ENCODE measurements at places on chromosomes 16 and 17. TPM values are rescaled to one million over a fixed set of nuclear protein-coding genes. Genes with fewer than 3 reads are reported as not detected.

The LITAF gene
- total RNA-seq = 48.3 TPM

DNA sequence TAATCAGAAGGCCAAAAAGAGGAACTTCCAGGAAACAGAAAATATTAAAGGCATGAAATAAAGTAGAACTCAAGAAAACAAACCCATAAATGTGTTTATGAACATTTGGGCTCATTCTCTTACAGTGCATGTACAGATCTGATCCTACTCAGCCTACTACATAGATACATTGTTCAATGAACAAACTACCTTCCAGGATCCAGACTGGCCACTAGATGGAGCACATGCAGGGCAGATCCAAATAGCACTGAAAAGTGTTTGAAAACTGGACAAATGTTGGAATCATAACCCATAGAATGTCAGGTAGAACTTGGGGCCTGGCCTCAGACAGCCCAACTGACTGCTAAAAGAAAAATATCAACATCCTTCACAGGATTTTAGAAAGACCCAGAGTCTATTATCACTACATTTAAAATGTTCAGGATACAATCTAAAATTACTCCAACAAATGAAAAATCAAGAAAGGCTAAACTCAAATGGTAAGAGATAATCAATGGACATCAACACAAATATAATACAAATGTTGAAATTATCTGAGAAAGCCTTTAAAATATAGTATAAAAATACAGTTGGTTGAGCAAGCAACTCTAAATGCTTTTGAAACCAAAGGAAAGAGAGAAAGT lies 122.4 kb upstream of the NUDT7 start:
- no peak for ATAC-seq

The JPH3 gene
- total RNA-seq = 4.4 TPM

- ATAC-seq = no peak
Observed at GRCh38 chr16:77925531-77925930, 96.8 kb upstream of the CLEC3A start.

DNA sequence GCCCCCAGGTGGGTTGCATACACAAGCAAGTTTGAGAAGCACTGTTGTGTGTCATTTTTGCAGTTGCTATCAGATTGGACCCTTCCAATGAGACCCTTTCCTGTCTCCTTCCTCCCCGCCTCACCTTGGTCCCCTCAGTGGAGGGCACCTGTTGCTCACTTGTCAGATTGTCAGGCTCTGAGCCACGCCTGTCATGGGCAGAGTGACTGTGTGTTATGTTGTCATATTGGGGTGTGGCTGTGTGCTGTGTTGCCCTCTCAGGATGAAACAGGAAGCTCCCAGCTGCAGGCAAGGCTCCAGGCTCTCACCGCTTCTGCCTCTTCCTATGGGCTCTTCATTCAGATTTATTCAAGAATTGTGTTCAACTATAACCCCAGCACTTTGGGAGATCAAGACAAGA lies 302.9 kb downstream of the CPPED1 start:
- ATAC-seq = no peak

GRCh38 chr17:34589120-34589965 lies 10.0 kb downstream of the TMEM132E start:
- no peak for ATAC-seq

DNA sequence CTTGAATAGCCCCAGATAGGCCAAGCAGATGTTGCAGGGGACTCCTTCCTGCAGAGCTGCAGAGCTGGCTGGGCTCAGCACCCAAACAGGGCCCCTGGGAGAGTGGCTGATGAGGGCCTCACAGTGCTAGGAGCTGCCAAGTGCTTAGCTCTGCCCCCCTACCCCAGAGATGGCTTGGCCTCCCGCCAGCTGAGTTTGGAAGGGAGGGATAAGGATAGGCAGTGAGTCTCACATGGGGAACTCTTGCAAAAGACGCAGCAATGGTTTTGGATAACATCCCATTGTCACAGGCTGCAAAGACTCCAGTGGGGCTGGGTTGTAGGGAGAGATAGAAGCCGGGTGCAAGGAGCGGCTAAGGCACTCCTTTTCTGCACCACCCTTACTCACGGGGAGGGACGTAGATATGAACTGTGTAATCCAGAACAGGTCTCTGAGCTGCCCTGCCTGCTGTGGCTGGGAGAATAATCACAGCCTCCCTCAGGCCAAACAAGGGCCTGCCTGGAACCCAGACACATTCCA lies 52.9 kb upstream of the MAF start:
- no peak for ATAC-seq

The DNAH17 gene
- total RNA-seq = not detected

- ATAC-seq = no peak
Observed at GRCh38 chr16:369866-370436, 387 bp downstream of the MRPL28 start.

GRCh38 chr17:35968520-35969054 lies 12.7 kb downstream of the CCL16 start:
- ATAC-seq = no peak

- ATAC-seq = peak; percentile 46
Observed at GRCh38 chr17:79065105-79065670, 9.4 kb upstream of the ENGASE start.

The NACA2 gene
- not detected for total RNA-seq

DNA sequence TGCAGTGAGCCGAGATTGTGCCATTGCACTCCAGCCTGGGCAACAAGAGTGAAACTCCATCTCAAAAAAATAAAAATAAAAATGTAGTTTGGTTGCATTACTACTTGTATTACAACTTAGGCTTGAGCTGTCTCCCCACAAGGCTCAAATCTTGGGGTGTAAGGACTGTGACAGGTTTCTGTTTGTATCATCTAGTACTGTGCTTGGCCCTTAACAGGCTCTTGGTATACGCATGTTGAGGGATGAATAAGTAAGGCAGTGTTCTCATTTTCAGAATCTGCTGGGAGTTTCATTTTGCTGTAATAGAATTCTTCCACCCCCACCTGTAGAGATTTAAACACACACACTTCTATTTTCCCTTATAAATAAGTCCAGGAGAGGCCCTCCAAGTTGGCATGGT lies 289.4 kb upstream of the EEF2KMT start:
- no peak for ATAC-seq

DNA sequence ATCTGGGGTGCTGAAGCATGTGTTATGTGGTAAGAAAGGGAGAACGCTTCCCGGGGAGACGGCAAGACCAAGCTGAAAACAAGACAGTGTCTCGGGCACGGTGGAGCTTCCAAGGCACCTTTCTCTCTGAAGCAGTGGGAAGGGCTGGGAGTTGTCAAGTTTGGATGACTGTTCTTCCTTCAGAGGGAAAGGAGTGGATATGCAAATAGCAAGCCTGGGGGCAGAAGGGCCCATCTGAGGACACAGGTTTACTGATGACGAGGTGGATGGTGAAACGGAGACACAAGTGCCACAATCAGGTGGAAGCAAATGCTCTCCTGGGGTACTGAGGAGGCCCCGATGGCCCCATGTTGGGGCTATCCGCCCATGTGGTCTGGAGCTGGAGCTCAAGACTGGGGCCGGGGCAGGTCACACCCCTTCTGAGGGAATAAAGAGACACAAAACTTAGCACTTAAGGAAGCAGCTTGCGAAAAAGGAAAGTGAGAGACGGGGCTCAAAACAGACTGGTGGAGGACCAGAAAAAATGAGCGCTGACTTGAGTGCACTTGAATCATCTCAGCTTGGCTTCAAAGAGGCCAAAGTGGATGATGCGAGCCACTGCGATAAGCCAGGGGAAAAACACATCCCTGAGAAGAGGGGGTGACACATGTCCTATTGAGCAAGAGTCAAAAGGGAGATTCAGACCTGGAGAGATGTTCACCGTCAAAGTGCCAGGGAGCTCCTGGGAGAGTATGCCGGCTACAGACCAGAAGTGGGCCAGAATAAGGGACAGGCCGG lies 34.8 kb upstream of the MTSS2 start:
- ATAC-seq = no peak

- ATAC-seq = peak; percentile 84
Observed at GRCh38 chr17:7833795-7834541, at the start of gene KDM6B. Gene KDM6B, plus strand, starts transcription at chr17:7834217. Its CDS starts 11,338 bp downstream, at chr17:7845555.

GRCh38 chr17:7495906-7496434 lies 11.8 kb downstream of the POLR2A start:
- ATAC-seq = no peak

DNA sequence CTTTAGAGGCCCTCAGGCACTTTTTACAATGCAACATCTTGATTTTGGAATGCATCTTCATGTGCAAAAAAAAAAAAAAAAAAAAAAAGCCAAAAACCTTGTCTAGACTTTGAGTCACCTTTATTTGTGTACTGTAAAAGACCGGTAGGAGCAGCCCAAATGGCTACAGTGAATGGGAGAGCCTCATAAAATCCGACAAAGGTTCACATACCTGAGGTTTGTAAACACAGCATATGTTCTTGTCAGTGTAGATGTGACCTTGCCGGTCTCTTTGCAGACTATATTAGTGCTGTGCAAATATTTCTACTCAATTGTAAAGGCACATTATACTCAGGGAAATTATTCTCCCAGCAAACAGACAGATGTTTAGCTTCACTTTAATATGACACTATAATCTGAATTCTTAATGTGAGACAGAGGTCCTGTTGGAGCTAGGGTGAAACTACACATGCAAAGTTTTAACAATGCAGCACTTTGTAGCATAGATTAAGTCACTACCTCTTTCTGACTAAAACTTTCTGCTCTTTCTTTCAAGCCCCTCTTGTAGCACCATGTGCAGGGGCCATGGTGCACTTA lies 211.3 kb downstream of the CA10 start:
- ATAC-seq = no peak

The SMIM5 gene
- 5.9 TPM for total RNA-seq

The NATD1 gene
- 15.0 TPM for total RNA-seq

DNA sequence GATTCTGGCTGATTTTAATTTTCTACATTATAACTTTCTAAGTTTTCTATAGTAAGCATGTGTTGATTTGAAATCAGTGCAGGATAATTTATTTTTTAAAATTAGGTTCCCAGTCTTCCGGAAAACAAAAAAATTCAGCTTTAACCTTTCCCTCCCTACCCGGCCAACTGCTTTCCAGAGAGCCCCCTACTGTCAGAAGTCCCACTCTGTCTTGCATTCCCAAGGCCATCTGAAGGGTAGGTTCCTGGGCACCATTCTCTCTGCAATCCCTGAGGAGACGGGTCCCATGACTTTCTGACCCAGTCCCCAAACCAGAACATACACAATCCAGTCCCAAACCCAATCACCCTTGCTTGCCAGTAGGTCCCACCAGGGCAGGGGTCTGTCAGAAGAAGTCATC lies 200.3 kb downstream of the CYLD start:
- ATAC-seq = no peak

- ATAC-seq = no peak
Observed at GRCh38 chr17:9676820-9677310, 31.5 kb downstream of the USP43 start.

GRCh38 chr16:19331794-19332193 lies 46.3 kb downstream of the CLEC19A start:
- ATAC-seq = no peak

GRCh38 chr17:4881761-4882555 lies 17.4 kb upstream of the C17orf107 start:
- peak; percentile 63 for ATAC-seq

The FUS gene
- total RNA-seq = 69.9 TPM

The CCL1 gene
- not detected for total RNA-seq

- ATAC-seq = no peak
Observed at GRCh38 chr16:84559311-84559932, 55.0 kb upstream of the MEAK7 start.

The CD300E gene
- total RNA-seq = 3.9 TPM

The CIBAR2 gene
- total RNA-seq = not detected

The KRT33A gene
- not detected for total RNA-seq

DNA sequence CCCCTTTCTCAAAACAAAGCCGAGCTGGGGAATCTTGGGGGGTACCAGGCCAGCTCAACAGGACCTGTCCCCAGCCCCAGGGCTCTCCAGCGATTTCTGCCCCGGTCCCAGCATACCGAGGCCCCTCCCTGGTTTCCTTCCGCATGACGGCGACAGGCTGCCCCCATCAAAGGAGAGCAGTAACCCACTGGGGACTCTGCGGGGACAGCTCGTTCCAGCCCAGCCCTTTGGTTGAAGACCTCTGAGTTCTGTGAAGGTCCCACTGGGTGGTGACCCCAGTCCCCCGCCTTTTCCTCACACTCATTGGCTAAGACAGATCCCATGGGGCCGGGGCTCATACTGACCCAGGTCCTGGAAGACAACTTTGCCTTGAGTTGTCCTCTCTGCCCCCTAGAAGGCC lies 4.1 kb downstream of the SMTNL2 start:
- no peak for ATAC-seq

The KAT7 gene
- 37.7 TPM for total RNA-seq

- ATAC-seq = no peak
Observed at GRCh38 chr16:12674071-12674470, 129.6 kb downstream of the CPPED1 start.

- peak; percentile 2 for ATAC-seq
Observed at GRCh38 chr17:50221266-50221863, 19.9 kb upstream of the COL1A1 start.

DNA sequence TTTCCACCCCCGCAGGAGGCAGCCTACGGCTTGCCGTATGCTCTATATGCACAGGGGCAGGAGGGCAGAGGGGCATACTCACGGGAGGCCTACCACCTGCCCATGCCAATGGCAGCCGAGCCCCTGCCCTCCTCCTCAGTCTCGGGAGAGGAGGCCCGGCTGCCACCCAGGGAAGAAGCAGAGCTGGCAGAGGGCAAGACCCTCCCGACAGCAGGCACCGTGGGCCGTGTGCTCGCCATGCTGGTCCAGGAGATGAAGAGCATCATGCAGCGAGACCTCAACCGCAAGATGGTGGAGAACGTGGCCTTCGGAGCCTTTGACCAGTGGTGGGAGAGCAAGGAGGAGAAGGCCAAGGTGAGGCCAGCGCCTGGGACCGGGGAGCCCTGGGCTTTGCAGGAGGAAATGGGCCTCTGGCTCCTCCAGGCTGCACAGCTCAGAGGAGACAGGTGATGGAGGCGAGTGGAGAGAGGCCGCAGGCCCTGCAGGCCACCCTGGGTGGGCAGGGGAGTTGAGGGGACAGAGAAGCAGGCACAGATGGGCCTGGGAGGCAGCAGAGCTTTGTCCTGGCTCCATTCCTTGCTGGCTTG lies 8.6 kb downstream of the SETD1A start:
- ATAC-seq = no peak

DNA sequence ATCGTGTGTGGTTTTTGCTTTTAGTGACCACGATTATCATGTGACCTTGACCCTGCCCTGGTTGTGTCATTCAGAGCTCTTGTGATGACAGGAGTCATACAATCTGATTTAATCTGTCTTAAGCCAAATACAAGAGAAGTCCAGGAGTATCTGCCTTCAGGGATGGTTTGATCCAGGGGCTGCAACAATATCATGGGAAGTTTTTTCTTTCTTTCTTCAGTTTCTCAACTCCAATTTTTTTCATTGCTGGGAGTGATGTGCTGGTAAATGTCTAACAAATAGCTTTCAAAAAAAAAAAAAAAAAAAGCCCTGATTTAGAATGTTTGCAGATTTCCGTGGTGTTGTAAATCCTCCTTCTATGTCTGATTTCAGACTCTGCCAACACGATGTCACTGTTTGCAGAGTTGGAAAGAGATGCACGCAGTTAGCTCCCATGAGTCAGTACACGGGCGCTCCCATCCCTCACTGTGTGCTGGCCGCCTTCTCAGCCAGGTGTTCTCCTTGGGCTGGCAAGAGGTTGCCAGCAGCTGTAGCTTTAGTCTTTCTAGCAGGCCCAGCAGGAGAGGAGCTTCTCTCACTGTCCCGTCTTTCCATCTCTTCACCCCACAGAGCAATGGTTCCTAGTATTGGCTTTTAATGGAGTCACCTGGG lies 229.7 kb downstream of the SNX29 start:
- no peak for ATAC-seq

GRCh38 chr16:695355-696089 lies 5.3 kb upstream of the WDR24 start:
- ATAC-seq = no peak

The PFN1 gene
- total RNA-seq = 1,441 TPM
